Stimulated activated CD4-positive, alpha-beta T cell treated with anti-CD3 and anti-CD28 coated beads, TNF-alpha, amount 100 ng/mL, for 1 hour (primary cell): ENCODE measurements at places on chromosomes 13 and 19.

- DNase-seq, result no peak
These were observed at the start of gene FUT3 for GRCh38 chr19:5851302-5851701. Gene FUT3 (minus strand): TSS chr19:5851449.

GRCh38 chr13:112725346-112726015 lies 35.6 kb downstream of the ATP11A start:
- DNase-seq, result no peak

GRCh38 chr19:13095934-13096927 lies 6.4 kb downstream of the LYL1 start:
- DNase-seq, result no peak

DNA sequence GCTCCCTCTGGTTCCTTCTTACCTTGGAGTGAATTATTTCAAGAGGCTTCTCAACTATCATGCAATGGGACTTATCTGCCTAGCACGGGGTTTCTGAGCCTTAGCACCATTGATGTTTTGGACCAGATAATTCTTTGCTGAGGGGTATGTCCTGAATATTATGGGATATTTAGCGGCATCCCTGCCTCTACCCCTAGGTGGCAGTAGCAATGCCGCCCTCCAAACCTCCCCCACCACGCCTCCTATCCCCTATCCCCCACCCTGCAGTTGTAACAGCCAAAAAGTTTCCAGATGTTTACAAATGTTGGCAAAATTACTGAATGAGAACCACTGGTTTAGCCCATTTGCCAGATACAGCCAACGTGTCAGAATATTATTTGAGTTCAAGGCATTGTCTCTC lies 125.5 kb downstream of the POSTN start:
- DNase-seq, result no peak

DNA sequence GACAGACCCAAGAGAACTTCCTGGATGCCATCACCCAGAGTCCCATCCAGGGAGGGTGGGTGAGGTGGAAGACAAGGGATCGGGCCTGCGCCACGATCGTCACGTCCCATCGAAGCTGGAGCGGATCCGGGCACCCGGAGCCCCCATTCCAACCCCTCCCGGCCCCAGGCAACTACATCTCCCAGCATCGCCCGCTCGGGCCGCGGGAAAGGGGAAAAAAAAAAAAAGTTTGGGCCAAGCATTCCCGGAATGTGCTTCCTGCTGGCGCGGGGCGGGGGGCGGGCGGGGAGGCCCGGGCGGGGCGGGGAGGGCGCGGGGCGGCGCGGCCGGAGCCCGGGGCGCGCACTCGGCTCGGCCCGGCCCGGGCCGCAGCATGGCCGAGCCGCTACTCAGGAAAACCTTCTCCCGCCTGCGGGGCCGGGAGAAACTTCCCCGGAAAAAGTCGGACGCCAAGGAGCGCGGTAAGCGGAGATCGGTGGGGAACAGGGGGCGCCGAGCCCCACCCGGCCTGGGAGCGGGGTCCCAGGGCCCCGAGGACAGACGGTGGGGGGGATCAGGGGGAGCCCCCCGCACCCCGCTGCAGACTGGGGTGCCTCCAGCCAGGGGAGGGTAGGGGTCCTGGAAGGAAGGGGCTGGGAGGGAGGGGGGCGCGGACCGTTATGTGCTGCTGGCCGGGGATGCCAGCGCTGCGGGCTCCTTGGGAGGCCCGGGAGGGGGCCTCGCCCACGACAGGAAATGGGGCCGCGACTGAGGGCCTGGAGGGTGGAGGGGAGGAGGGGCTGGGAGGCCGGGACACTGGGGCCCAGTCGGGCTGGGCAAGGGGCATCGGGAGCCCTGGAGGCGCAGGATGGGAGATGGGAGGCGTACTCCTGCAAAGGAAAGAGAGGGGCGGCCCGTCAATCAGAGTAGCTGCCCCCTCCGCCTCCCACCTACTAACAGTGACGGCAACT lies at the start of gene SYDE1:
Gene SYDE1 (plus strand): TSS at position 341 of the 950 bp plus-strand sequence. CDS start 33 bp downstream, at position 374.
- DNase-seq, result no peak

- no peak for DNase-seq
These were observed 185.5 kb downstream of the DNAJC3 start for GRCh38 chr13:95862408-95862807.

DNA sequence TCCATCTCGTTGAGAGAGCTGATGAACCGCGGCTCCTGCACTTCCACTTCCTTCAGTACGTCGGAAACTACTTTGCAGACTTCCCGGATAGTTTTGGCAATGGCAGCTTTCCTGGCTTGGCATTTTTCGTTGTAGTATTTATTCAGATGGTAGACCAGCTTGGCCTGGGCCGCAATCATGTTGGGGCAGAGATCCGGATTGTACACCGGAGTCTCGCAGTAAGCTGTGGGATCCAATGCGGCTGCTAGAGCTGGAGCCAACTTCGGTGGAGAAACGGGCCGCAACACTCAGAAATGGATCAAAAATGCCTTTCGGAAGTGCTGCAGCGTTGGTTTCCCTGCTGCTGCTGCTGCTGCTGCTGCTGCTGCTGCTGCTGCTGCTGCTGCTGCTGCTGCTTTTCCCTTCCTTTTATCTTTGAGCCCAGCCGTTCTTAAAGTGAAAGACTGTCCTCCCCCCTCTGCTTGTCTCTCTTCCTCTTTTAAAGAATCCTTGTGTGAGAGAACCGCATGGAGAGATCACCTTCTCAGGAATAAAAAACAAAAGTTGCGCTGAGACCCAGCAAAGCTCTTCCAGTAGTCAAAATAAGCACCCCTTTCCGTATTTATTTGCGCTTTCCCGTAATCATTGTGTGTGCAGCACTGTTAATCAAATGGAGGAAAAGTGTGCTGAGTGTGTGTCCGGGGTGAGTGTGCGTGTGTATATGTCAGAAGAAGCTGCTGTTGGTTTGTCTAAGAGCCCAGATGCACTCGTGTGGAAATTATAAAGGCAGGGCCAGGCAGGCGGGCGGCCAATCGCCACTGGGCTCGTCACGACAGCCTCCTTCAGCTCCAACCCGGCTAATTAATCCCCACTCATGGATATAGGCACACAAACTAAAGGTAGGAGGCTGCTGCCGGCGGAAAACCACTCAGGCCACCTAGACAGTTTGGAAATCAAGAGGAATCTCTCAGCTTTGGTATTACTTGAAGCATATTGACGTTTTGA lies at the start of gene MAB21L1:
Gene MAB21L1 (minus strand): TSS at position 730 of the 984 bp plus-strand sequence. CDS start 551 bp downstream, at position 179.
- DNase-seq, result no peak

DNA sequence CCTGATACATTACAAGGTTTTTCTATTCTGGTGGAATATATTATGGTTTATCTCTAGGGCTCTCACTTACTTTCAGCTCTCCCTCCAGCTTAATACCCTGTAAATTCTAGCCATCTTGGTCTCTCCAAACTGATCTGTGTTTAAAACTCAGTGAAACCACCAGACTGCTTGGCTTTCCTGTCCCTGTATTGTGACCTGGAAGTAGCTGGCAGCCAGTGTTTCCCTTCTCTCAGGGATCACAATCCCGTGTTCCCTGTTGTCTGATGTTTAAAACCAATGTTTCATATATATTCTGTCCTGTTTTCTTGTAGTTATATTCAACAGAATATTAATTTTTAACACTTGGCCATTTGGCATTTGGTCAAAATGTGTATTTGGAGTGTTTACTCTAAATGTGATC lies 8.0 kb downstream of the AKAP11 start:
- DNase-seq, result no peak

DNA sequence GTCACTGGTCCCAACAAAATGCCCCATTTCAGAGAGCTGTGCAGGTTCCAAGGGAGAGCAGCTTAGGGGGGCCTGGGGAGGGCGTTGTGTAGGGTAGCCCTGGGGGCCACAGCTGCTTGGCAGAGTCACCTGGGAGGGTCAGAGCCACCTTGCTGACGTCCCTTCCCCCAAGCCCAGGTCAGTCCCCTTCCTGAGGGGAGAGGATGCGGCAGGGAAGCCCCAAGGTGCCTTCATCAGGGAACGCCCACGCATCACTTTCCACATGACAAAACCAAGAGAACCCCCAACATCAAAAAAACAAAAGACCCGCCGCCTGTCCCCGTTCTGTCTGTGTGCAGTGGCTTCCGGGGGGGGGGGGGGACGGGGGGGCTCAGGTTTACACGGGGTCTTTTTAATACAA lies 5.3 kb upstream of the UQCR11 start:
- DNase-seq, result no peak

- no peak for DNase-seq
These were observed 14.7 kb downstream of the MAG start for GRCh38 chr19:35306473-35307246.

DNA sequence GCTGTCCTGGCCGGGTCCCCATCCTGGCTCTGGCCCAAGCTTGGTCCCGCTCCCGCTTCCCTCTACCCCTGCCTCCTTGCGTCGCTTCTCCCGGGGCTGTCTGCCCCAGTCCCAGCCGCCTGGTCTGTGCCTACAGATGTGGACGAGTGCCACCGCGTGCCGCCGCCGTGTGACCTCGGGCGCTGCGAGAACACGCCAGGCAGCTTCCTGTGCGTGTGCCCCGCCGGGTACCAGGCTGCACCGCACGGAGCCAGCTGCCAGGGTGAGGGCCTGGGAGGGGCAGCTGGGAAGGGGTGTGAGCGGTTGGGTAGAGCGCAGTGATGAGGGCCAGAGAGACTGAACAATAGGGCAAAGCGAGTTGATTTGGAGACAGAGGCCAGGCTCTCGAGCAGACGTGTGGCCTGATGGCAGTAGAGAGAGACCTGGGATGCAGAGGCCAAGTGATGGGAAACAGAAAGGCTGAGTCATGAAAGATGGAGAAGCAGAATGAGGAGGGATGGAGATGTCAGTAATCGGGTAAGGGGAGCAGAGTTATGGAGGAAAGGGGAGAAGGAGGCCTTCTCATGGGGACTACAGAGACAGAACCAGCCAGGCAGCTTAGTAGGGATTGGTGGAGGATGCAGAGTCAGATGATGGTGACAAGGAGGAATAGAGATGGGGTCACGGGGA lies 9.4 kb downstream of the LTBP4 start:
- DNase-seq, result no peak

DNA sequence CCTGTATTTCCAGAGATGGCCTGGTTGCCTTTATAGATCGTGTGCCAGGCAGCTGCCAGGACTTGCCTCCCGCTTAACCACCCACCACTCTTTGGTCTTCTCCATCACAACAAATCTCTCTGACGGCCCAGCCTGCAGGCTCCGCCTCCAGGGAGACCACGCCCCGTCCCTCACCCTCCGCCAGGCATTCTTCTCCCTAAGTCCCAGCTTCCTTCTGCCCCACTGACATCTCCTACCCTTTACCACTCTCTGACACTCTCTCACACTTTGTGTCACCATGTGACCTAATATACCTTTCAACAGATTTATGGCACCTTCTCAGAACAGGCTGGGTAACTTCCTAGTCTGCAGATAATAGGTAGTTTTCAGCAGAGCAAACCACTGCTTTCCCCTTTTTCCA lies 95.1 kb downstream of the CAB39L start:
- DNase-seq, result no peak

DNA sequence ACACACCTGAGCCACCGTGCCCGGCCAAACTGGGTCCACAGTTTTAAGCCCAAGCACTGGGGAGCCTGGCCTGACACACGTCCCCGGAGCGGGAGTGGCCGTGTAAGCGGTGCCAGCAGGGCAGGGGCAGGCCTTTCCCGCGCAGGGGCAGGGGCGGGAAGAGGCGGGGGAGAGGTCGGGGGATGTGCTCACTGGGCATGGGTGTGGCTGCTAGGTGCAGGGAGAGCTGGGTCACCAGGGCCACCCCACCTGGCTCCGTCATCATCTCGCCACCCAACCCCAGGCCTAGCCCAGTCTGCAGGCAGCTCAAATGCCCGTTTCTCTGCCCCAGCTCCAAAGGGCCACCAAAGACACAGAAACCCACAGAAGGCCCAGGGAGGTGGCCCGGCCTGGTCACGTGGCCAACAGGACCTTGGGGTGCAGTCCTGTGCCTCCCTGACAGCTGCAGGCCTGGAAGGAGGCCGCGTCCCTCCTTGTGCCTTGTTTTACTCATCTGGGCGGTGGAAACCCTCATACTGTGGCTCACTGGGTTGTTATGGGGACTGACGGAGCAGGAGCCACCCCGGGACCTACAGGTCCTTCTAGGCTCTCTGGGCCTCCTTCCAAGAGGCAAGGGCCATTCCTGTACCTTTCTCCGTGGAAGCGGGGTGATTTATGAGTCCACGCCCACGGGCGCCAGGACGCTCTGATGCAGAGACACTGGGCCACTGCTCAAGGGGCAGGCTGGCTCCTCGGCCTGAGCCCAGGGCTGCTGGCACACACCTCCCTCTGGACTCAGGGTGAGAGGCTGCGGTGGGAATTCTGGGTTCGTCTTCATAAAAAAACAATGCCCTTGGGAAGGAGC lies 27.7 kb downstream of the MAP2K2 start:
- no peak for DNase-seq

DNA sequence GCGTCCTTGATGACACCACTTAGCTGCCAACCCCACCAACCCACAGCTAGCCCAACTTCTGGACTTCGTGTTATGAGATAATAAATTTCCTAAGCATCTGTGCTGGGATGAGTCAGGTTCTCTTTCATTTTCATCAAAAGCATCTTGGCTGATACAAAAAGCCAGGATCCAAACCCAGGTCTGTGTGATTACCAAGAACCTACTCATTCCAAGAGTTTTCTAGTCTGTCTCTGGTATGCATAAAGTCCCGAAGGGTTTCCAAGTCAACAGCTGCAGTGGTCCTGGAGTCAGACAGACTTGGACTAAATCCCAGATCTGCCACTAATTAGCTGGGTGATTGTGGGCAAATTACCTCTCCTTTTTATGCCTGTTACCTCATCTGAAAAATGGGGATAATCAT lies 55.5 kb upstream of the SERP2 start:
- no peak for DNase-seq
